ENCODE measurements at places on chromosomes 16 and 17.

DNA sequence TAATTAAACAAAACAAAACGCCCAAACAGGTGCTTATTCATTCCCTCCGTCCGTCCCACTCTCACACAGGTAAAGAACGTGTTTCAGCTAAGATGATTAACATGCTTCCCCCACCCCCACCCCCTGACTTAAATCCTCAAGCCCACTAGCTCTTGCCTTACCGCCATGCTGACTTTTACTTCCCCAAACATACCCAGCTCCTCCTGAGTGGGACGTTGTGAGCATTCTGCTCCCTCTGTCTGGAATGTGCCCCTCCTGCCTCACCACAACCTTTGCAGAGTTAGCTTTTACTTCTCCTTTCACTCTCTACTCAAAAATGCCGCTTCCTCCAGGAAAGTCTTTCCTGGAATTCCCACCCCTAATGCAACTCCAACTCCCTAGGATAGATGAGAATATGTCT lies 774.0 kb upstream of the RBFOX1 start:
- DNase-seq: no peak

- no peak for DNase-seq
These were observed 37.8 kb downstream of the TNRC6C start for GRCh38 chr17:77996256-77996655.

DNA sequence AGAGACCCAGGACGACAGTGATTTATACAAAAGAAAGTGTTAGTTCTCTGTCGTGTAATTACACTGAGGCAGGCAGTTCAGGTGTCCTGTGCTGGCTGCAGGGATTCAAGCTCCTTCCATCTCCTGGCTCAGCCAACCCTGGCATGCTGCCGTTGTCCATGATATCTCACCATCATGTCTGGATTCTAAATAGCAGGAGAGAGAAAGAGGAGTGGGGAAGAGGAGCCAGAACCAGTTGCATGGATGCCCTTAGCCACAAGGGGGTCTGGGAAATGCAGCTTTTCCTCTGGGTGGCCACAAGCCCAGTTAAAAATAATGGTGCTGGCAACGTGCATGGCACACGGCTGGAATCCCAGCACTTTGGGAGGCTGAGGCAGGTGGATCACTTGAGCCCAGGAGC lies 9.7 kb downstream of the C16orf54 start:
- DNase-seq: no peak

DNA sequence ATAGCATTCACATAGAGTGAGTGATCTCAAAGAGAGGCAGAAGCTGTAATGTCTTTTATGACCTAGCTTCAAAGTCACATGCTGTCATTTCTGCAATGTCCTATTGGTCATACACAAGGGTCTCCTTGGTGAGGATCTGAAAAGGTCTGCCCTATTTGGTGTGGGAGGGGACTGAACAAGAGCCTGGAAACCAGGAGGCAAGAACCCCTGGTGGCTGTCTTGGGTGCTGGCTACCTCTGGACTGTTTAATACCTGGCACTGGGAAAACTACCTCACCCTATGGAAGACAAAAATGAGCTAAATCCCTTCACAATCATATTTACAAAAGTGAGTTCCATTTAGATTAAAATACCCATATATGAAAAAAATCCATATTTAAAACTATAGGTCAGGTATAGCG lies 9.0 kb downstream of the KCTD13 start:
- DNase-seq: no peak

DNA sequence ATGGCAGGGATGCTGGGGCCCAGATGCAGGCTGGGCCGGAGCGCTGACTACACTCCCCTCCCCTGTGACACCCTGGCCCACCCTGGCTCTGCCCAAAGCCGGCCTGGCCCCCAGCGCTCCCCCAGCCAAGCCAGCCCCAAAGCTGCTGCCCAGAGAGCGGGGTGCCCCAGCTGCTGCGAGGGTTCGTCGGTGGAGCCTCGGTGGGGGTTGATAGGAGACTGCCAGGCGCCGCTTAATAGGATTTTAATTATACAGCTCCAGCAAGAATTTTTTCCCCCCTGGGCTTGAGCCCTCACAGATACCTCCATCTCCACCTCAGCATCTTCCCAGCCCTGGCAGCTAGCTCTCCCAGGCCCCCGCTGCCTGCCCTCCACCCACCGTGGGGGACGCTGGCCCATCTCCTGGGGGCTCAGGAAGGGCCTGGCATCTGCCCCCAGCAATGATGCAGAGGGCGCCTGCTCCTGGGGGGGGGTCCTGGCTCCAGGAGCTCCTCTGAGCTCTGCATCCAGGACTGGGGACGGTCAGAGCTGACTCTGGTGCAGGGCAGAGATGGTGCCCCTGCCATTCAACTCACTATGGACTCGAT lies 36.8 kb upstream of the DLX4 start:
- DNase-seq: no peak

DNA sequence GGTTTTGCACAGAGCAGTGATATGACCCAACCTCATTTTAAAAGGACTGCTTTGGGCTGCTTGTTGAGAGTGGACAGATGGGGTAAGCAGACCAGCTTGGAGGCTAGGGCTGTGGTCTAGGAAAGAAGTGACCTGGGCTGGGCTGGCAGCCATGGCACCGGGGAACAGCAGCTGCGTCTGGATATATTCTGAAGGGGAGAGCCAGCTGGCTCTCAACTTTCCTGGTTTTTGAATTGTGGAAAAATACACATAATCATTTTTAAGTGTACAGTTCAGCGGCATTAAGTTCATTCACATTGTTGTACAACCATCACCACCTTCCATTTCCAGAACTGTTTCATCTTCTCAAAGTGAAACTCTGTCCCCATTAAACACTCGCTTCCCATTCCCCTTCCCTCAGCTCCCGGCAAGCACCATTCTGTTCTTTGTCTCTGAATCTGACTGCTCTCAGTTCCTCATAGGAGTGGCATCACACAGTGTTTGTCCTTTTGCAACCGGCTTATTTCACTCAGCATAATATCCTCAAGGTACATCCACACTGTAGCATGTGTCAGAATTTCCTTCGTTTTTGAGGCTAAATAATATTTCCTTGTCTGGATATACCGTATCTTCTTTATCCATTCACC lies 113.2 kb downstream of the SPECC1 start:
- no peak for DNase-seq

- no peak for DNase-seq
These were observed 76.1 kb upstream of the IRX3 start for GRCh38 chr16:54362591-54363206.

DNA sequence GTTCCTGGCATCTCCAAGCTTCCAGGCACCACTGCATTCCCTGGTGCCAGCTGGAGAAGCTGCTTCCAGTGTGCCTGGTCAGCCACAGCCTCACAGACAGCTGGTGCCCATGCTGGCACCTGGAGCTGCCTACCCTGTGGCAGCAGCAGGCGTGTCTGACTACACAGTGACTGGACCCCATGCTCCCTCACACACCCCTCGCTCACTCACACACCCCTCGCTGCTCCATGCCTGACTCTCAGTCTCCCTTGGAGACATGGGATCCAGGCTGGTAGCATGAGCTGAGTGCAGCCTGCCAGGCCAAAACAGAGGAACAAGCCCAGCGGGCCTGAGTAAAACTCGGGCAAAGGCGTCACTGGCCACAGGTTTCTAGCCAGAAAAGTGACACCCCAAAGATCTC lies 59.1 kb upstream of the SMIM36 start:
- DNase-seq: no peak

All from stimulated activated CD8-positive, alpha-beta memory T cell treated with anti-CD3 and anti-CD28 coated beads, Interleukin-4, amount 100 ng/mL, for 4 hours (primary cell).